ENCODE measurements at places on chromosomes 3 and 15. TPM values are rescaled to one million over a fixed set of nuclear protein-coding genes. Genes with fewer than 3 reads are reported as not detected.

TRH gene
- 0.12 TPM for polyA plus RNA-seq

CIP2A gene
- 28.5 TPM for polyA plus RNA-seq

SACM1L gene
- 87.8 TPM for polyA plus RNA-seq

ZPLD1 gene
- polyA plus RNA-seq, result 0.60 TPM

DCLK3 gene
- 0.86 TPM for polyA plus RNA-seq

SERPINI2 gene
- polyA plus RNA-seq, result 1.9 TPM

FEZF2 gene
- not detected for polyA plus RNA-seq

TRAT1 gene
- polyA plus RNA-seq, result not detected

ACTRT3 gene
- 4.2 TPM for polyA plus RNA-seq

VWA5B2 gene
- polyA plus RNA-seq, result 2.2 TPM

EHHADH gene
- polyA plus RNA-seq, result 30.8 TPM

C3orf22 gene
- 0.10 TPM for polyA plus RNA-seq

SERPINI1 gene
- polyA plus RNA-seq, result 39.9 TPM

LRRC31 gene
- polyA plus RNA-seq, result 0.38 TPM

GHSR gene
- polyA plus RNA-seq, result not detected

BOC gene
- polyA plus RNA-seq, result 26.6 TPM

LYSMD4 gene
- 15.6 TPM for polyA plus RNA-seq

POPDC2 gene
- 7.7 TPM for polyA plus RNA-seq

EPHA6 gene
- 1.2 TPM for polyA plus RNA-seq

Measured in left kidney (tissue), 8 donors.